Activated B cell treated with CpG ODN at 0.5 μM for 24 hours (primary cell): ENCODE measurements at places on chromosomes 2 and 18. TPM values are rescaled to one million over a fixed set of nuclear protein-coding genes. Genes with fewer than 3 reads are reported as not detected.

DNA sequence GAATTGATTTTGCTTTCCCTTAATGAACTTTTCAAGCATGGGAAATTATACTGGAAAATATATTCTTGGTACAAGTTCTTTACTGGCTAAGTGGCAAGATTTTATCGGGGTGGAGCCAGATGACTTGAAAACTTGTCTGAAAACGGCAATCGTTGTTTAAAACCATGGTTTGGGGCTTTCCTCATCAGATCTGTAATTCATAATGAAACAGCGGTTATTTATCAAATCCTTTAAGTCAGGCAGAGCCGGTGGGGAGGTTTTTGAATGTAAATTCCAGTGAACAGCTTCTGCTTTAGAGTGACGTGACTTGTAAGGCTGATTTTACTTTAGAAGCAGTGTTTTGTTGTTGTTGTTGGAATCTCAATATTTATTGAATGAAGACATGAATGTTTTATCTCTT is 2.6 kb downstream of the SEC11C start:
- no peaks in the 10 kb centered on the region for H3K27me3 ChIP-seq
- H3K4me3 ChIP-seq = peak overlapping the region; percentile 95
- peak overlapping the region; percentile 100 for H3K27ac ChIP-seq
- no peak for DNase-seq
- H3K36me3 ChIP-seq = peaks cover 26% of the 10 kb centered on the region
- H3K4me1 ChIP-seq = peaks cover 58% of the 10 kb centered on the region

- H3K27ac ChIP-seq = no peak overlapping the region
- peaks cover 56% of the 10 kb centered on the region for H3K27me3 ChIP-seq
- H3K4me3 ChIP-seq = no peak overlapping the region
- peaks cover 2% of the 10 kb centered on the region for H3K36me3 ChIP-seq
Measured at GRCh38 chr2:172107690-172108586, 5.2 kb upstream of the DLX2 start.

DNA sequence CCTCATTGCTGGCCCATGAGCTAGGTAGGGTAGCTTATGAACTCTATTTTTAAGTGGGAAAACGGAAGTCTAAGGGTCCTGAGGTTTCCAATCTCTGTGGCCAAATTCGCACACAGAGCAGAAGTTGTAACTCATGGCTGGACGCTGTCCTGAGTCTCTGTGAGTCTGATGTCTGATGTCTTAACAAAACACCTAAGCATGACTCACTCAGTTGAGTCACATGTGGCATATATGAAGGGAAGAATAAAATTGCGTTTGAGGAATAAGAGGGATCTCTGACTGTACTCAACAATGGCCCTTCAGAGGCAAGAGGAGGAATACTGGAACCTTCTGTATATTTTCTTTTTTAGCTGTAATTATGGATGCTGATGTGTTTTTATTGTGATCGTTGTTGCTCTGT is 569.7 kb downstream of the RIT2 start:
- no peak overlapping the region for H3K4me3 ChIP-seq
- H3K4me1 ChIP-seq = no peaks in the 10 kb centered on the region
- no peaks in the 10 kb centered on the region for H3K27me3 ChIP-seq
- H3K27ac ChIP-seq = no peak overlapping the region

- H3K27ac ChIP-seq = no peak overlapping the region
- DNase-seq = no peak
- H3K27me3 ChIP-seq = peaks cover 16% of the 10 kb centered on the region
- no peaks in the 10 kb centered on the region for H3K4me1 ChIP-seq
Measured at GRCh38 chr2:233801357-233802131, 23.4 kb downstream of the MROH2A start.

CFC1 gene
- total RNA-seq = not detected in 2 replicates

ANKRD62 gene
- not detected in 2 replicates for total RNA-seq

CHST9 gene
- total RNA-seq = not detected in 2 replicates

SPATA3 gene
- not detected in 2 replicates for total RNA-seq

ATAD2B gene
- total RNA-seq = 64.5 and 85.5 TPM in 2 replicates
